Adipose tissue (tissue), 3 donors: ENCODE measurements at places on chromosomes 4 and X. TPM values are rescaled to one million over a fixed set of nuclear protein-coding genes. Genes with fewer than 3 reads are reported as not detected.

DCAF4L1 gene
- polyA plus RNA-seq: 0.09 TPM

C1QTNF7 gene
- polyA plus RNA-seq: 0.22 TPM

TLR8 gene
- 0.26 TPM for polyA plus RNA-seq

CMC4 gene
- polyA plus RNA-seq: 9.5 TPM

TMEM31 gene
- polyA plus RNA-seq: not detected

ZNF630 gene
- 1.2 TPM for polyA plus RNA-seq

DGKK gene
- under 0.01 TPM for polyA plus RNA-seq

MAGEA4 gene
- not detected for polyA plus RNA-seq

CHM gene
- 10.1 TPM for polyA plus RNA-seq

LRIT3 gene
- 0.10 TPM for polyA plus RNA-seq

WDR17 gene
- 0.45 TPM for polyA plus RNA-seq

DIPK2B gene
- polyA plus RNA-seq: 32.7 TPM

STK32B gene
- 0.41 TPM for polyA plus RNA-seq
